ENCODE measurements at places on chromosomes 16 and 17.

- peak; percentile 99 for DNase-seq
These were observed at the start of gene TOB1 for GRCh38 chr17:50866261-50866949. TSS of gene TOB1 (minus strand) at chr17:50866354. CDS start at chr17:50864017, 2,337 bp downstream.

DNA sequence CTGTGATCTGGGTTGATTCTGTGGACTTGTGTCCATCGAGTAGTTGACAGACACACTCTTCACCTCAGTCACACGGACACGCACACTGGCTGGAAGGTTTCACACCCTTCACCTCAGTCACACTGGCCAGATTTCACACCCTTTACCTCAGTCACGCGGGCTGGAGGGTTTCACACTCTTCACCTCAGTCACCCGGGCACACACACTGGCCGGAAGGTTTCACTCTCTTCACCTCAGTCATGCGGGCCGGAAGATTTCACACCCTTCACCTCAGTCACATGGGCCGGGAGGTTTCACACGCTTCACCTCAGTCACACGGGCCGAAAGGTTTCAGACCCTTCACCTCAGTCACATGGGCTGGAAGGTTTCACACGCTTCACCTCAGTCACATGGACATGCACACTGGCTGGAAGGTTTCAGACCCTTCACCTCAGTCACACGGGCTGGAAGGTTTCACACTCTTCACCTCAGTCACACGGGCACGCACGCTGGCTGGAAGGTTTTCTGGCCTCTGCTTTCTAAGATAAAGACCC is 96.2 kb downstream of the PGS1 start:
- no peak for DNase-seq

- no peak for DNase-seq
These were observed 5.3 kb downstream of the ANKRD11 start for GRCh38 chr16:89484923-89485679.

DNA sequence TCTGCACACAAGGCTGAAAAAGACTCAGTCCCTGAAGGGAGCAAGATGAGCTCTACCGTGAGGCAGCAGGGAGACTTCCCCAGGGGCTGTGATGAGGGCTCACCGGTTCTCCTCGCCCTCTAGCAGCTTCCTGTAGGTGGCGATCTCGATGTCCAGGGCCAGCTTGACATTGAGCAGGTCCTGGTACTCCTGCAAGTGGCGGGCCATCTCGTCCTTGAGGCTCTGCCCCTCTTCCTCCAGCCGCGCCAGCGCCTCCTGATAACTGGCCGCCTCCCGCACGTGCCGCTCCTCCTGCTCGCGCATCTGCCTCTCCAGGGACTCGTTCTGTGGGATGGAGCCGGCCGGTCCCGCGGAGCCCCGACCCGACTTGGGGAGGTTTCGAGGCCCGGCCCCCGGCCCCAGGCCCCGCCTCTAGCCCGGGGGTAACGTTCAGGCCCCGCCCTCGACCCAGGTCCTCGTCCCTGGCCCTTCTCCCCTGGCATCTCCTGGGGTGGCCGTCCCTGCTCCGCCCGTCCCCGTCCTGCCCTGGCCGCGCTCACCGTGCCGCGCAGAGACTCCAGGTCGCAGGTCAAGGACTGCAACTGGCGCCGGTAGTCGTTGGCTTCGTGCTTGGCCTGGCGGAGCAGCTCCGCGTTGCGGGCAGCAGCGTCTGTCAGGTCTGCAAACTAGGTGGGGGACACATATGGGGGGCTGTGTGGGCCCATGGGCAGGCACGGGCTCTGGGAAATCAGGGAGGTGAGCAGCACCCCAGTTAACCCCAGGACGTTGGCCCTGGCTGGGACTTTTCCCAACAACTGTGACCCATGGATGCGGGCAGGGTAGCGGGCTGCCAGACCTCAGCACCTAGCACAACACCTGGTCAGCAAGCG is 3.9 kb downstream of the GFAP start:
- no peak for DNase-seq

GRCh38 chr16:68629351-68629910 is 15.7 kb upstream of the CDH3 start:
- DNase-seq: no peak

GRCh38 chr17:56823848-56824247 is 9.9 kb downstream of the C17orf67 start:
- no peak for DNase-seq

DNA sequence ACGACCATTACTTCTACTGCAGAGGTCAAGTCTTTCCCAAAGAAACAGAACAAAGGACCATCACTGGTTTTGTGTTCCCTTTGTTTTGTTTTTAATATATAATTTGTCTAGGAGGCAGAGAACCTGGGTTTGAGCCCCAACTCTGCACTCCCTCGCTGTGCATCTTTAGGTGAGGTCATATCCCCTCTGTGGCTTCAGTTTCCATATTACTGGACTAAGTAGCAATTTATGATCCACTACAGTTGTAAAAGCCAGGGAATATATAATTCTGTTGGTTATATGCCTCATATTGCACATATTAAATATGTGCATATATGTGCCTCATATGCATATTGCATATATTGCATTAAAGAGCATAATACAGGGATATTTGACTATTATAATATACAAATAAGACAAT is 392.0 kb downstream of the GRIN2A start:
- DNase-seq: no peak

DNA sequence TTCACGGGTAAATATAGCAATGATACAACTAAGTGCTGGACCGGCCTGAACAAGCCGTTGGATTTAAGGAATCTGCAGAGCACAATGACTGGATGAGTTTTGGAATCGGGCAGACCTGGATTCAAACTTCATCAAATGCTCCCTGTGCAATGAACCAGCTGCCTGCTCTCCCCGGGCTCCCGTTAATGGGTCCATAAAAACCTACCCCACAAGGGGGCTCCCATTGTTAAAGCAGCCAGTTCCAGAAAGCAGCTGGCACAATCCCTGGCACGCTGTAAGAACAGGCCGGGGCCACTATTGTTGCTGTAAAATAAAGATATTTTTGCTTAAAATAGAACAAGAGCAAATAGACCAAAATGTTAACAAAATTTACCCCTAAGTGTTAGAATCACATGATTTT is 131.9 kb downstream of the C16orf95 start:
- no peak for DNase-seq

DNA sequence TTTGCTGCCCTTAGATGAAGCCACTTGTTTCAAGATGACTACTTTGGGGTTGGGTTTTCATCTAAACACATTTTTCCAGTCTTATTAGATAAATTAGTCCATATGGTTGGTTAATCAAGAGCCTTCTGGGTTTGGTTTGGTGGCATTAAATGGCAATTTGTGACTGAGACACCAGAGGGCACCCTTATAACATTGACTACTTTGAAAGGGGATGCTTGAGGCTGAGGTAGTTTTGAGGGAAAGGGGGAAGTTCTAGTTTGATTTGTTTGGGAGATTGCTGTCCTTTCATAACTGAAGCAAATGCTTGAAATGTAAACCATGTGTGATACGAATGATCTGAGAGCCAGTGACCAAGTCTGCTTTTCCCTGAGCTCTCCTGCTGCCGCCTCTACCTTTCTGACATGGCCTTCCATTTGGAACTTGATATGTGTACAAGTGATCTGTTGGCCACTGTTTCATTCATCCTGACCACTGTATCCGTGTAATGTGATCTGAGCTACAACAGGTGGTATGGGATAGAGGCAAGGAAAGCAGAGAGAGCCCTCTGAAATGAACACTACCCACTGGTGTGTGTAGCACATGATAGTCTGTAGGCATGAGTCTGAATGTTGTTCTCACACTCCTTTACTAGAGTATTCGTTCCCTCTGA is 5.8 kb upstream of the RARA start:
- DNase-seq: peak; percentile 92

- no peak for DNase-seq
These were observed 51.2 kb upstream of the HNF1B start for GRCh38 chr17:37796076-37796475.

DNA sequence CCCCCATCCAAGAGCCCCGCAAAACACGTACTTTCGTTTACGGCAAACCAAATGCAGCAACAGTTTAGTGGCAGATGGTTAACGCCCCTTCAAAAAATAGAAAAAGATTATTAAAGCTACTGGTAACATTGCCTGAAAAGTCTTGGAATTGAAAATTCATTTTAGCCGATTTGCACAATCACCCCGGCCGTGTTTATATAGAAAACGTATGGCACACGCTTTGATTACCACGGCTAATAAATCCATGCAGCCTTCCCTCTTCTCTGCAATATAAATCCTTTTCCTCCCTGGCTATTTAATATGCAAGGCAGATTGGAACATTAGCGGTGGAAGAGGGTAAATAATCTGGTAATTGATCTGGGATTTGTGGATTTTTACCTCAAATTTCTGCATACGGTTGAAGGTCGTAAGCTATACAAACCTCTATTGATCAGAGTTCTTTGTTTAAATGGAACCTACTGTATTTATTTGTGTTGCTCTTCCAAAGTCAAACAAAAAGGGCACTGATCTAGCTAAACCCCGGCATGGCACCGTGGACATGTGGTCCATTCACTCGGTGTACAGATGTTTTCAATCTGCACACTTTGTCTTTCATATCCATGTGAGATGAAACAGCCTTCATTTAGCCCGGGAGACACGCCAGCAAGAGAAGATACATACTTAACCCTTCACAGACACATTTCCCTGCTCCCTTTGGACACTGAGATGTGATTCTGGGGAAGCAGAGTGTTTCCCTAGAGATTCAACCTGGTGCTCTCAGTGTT is 238.1 kb upstream of the MAF start:
- DNase-seq: no peak

DNA sequence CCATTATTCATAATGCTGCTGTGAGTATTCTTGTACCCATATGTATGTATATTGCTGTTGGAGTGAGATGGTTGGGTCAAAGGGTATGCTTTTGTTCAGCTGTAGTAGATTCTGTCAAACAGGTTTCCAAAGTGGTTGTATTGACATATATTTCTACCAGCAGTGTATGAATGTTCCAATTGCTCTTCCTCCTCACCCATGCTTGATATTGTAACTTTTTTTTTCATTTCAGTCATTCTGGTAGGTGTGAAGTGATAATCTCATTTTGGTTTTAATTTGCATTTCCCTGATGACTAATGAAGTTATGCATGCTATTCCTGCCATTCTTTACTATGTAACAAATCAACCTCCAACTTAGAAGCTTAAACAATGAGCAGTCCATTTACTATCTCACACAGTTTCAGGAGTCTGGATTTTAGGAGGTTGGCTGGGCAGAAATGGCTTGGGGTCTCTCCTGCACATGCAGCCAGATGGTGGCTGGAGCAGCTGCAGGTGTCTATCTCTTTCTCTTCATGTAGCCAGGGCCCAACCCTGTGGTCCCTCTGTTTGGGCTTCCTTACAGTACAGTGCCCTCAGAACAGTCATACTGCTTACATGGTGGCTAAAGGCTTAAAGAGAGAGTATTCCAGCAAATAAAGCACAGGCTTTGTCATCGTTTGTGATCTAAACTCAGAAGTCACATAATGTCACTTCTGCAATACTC is 21.2 kb downstream of the ERAL1 start:
- no peak for DNase-seq

- no peak for DNase-seq
These were observed 456.6 kb upstream of the DYNLRB2 start for GRCh38 chr16:80084163-80084562.

DNA sequence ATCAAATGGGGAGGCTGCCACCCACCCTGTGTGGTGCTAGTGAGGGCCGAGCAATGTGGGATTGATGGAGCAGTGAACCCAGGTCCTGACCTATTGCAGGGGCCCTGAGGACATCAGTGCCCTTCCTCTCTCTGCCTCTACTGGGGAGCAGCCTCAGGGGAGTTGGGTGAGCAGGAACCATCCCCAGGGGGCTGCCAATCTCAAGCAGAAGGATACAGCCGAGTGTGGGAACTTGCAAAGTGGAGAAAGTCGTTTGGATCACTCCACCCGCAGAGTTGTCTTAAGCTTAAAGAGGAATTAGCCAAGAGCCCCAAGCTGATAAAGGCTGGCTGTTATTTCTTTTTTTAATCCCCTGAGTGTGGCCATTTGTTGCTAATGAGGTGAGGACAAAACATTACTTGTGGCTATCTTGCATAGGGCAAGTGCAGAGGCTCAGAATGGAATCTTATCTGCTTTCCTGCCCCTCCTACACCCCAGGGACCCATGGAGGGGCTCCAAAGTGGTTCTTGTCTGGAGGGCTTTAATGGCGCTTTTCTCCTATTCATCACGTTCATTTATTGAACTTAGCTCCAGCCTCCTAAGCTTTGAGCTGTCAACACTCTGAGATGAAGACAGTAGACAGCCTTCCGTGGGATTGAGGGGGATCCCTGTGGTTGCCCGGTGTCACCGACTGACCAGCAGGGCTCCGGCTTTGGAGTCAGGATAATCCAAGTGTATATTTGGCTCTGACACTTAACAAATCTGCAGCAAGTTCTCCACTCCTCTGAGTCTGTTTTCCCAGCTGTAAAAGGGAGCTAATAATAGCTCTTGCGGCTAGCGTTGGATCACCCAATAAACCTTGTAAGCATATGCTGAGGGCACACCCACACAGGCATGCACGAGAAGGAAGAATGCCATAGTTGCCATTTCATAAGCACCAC is 45.1 kb downstream of the MYH11 start:
- DNase-seq: peak; percentile 19
